ENCODE measurements at places on chromosomes 3 and 15.
A peak's percentile ranks its signal among the peaks of the same experiment; 100 is the strongest.

DNA sequence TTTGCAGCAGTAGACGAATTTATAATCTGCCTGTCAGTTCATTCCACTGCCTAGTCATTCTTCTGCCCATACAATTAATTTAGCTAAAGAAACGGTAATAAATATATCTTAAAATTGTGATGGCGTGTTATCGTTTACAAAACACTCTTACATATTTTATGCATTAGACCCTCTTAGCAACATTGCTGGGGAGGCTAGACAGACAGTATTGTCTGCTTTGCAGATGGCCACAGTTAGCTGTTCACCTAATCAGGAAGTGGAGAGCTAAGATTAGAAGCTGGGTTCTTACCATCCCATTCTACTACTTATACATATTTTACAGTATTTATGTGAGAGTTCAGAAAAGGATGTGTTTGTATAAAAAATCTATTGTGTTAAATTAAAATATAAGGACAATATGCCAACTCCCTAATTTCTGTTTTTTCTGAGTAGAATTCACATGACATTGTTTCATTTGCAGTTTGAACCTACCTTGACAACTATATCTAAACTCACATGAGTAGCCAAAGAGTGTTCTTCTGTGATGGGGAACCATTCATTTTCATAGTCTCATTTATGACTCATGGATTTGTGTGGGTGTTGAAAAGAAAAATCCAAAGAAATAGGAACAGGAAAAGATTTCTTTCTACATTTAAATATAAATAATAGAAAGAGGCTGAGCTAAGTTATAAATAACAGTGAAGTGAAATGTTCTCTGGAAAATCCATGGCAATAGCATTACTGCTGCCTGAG, 41.7 kb upstream of the C3orf80 start:
- no peak for DNase-seq

GRCh38 chr15:85536341-85536740, 155.9 kb downstream of the AKAP13 start:
- DNase-seq, result no peak

- no peak for DNase-seq
Measured at GRCh38 chr3:151912028-151912427, 38.6 kb downstream of the SUCNR1 start.

DNA sequence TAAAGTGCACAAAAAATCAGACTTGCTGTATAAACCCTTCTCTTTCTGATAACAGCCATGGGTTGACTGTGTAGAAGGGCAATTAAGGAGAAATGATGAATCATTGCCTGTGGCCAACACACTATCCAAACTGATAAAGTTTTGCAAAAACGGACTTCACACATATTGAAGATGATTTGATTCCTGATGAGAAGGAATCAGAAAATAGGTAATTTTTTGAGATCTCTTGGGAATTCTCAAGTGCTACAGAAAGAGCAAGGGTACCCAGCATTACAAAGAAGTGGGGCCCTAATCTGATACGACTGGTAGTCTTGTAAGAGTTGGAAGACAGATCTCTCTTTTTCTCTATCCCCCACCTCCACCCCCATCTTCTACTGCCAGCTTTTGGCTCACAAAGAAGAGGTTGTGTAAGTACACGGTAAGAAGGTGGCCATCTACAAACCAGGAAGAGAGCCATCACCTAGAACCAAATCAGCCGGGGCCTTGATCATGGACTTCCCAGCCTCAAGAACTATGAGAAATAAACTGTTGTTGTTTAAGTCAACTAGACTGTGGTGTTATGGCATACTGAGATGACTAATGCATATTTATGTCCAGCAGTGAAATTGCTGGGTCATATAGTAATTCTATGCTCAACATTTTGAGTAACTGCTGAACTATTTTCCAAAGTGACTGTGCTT, 254.7 kb downstream of the EDEM1 start:
- no peak for DNase-seq

DNA sequence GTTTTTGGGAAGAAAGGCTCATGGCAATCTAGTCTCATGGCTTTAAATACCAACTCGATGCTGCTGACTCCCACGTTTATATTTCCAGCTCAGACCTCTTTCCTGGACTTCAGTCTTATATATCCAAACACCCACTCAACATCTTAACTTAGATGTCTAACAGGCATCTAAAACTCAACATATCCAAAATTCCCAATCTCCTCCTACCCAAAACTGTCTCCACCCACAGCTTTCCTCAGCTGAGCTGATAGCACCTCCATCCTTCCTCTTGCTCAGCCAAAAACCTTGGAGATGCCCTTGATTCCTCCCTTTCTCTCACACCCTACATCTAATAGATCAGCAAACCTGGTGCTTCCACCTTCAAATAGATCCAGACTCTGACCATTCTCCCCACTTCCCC, 202.5 kb downstream of the TLE3 start:
- DNase-seq, result no peak

GRCh38 chr3:10198761-10199649, 34.3 kb downstream of the IRAK2 start:
- DNase-seq, result peak; percentile 87

GRCh38 chr3:27487383-27487782, 3.2 kb upstream of the SLC4A7 start:
- DNase-seq, result no peak

- DNase-seq, result no peak
Measured at GRCh38 chr3:70606018-70606417, 293.6 kb upstream of the MDFIC2 start.

DNA sequence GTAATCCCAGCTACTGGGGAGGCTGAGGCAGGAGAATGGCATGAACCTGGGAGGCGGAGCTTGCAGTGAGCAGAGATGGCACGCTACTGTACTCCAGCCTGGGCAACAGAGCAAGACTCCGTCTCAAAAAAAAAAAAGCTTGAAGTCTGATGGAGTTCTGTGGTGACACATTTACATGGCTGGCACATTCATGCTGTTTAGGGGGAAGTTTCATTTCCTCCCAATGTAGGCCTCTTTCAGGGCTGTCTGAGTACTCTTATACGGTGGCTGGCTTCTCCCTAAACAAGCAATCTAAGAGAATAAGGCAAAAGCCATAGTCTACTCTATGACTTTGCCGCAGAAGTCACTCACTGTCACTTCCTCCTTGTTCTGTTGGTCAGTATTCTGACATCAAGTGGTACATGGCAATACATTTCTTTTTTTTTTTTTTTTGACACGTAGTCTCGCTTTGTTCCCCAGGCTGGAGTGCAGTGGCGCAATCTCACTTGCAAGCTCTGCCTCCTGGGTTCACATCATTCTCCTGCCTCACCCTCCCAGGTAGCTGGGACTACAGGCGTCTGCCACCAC, 41.2 kb downstream of the OIP5 start:
- no peak for DNase-seq

- DNase-seq, result no peak
Measured at GRCh38 chr3:194596906-194597305, 36.3 kb downstream of the TMEM44 start.

- DNase-seq, result no peak
Measured at GRCh38 chr3:68977486-68978167, 35.9 kb downstream of the EOGT start.

DNA sequence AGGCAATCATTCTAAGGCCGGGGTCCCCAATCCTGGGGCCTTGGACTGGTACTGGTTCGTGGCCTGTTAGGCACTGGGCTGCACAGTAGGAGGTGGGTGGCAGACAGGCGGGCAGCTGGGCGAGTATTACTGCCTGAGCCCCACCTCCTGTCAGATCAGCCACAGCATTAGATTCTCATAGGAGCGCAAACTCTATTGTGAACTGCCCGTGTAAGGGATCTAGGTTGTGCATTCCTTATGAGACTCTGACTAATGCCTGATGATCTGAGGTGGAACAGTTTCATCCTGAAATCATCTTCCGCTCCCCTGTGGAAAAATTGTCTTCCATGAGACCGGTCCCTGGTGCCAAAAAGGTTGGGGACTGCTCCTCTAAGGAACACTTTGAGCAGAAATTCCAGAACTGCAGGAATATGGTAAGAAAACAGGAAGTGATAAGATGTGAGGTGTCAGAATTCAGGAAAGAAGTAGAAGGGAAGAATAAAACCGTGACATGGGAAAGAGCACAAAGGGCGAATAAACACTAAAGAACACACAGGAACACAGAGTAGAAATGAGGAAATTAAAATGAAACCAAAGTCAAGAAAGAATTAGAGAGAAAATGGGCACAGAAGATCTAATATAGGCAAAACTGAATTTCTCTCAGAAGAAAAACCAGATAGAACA, 57.6 kb downstream of the PDCD6IP start:
- DNase-seq, result no peak

DNA sequence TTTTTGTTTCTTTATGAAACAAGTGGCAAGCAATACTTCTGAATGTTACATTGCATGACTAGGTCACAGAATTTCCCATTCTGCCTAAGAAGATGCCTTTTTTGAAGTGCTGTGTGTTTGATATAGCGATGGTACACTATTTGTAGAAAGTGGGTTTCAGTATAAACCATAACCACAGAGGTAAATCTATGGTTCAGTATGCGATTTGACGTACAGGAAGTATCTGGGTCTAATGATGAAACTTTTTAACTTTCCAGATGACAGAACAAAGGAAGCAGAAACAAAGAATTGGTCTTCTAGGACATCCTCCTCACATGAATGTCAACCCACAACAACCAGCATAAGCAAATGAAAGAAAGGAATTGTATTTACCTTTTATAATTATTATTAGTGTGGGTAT, 133.4 kb upstream of the BHLHE40 start:
- no peak for DNase-seq

DNA sequence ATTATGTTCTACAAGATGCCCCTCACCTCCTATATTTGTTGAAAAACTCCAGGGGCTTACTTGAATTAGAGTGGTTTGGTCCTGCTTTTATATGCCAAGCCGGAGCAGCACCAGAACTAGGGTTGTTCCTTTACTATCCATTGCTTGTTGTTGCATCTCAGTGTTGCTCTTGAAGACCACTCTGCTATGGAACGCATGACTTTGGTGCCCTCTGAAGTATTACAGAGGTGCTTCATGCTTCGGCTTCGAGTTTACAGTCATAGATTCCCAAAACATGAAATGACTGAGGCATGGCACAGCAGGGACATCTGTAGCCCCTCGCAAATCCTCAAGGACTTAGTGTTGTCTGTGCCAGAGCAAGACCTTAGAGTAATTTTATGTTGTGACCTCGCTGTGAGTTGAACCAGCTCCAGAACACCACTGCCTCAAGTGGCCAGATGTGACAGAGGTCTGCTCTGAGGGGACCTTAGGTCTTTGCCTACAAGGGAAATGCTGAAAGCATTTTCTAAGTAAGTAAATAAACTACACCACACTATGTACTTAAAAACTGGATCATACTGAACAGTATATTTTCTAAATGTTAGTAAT, 67.2 kb upstream of the SIAH2 start:
- DNase-seq, result peak; percentile 23

DNA sequence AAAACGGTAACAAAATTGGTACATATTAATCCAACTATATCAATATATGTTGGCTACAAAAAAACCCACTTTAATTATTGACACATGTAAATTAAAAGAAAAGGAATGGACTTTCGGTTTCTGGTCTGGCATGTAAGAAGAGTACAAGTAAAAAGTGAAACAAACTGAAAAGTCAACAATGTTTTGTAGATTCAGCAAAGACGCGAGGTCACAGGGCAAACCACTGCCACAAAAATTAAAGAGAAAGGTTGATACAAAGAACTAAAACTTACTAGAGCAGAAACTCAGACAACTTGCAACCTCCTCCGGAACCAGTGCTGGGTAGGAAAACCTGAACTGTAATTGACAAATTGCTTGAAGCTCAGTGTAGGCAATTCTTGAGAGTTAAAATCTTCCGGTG, 110.6 kb upstream of the ARPP21 start:
- DNase-seq, result no peak

- DNase-seq, result no peak
Measured at GRCh38 chr15:101134780-101135179, 117.1 kb downstream of the CHSY1 start.

GRCh38 chr15:77981281-77982126, 96.0 kb downstream of the TBC1D2B start:
- DNase-seq, result no peak

GRCh38 chr3:196145468-196146262, 63.8 kb upstream of the TFRC start:
- DNase-seq, result no peak

GRCh38 chr15:97189162-97189780, 771.2 kb upstream of the ARRDC4 start:
- no peak for DNase-seq

GRCh38 chr15:76376816-76377215, 40.2 kb downstream of the ISL2 start:
- DNase-seq, result no peak

DNA sequence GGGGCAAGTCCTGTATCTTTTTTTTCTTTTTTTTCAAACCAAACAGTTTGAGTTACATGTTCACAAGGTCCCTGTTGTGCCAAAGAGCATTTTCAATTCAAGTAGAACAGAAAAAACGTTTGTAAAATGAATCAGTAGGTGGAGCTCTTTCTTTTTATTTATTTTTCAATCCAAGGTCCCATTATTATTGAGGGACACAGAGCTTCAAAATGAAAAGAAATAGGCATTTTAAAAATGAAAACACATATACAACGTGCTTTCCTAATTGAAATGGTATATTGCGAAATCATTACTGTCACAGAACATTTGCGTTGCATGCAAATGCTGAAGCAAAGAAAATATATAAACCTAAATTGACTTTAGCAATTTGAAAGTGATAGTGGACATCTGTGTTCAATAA, 711.0 kb downstream of the MECOM start:
- DNase-seq, result no peak

DNA sequence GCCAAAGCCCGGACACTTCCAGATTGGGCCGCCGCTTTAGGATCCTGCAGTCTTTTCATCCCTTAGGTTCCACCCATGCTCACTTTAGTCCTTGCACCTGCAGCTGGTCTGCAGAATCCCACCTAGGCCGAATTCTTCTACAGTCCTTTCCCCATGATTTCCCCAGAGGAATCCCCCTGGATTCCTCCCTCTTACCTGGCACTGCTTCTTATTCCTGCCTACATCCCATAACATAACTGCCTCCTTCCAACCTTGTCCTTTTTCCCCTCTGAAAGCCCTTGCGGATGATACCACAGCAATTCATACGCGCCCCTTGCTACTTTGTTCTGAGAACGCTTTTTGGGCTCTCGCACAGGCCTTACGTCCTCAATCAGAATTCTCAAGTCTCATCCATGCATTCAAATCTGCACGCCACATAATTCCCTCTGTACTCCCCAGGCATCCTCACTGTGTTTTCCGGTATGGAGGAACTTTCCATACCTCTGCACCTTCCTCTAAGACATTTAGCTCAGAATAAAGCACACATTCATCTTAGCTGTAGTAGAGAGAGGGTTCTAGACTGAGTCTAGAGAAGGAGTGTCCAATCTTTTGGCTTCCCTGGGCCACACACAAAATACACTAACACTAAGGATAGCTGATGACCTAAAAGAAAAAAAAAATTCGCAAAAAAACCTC, 619 bp downstream of the EIF2AK4 start:
- DNase-seq, result no peak

GRCh38 chr15:50979041-50979440, 70.6 kb downstream of the AP4E1 start:
- no peak for DNase-seq

DNA sequence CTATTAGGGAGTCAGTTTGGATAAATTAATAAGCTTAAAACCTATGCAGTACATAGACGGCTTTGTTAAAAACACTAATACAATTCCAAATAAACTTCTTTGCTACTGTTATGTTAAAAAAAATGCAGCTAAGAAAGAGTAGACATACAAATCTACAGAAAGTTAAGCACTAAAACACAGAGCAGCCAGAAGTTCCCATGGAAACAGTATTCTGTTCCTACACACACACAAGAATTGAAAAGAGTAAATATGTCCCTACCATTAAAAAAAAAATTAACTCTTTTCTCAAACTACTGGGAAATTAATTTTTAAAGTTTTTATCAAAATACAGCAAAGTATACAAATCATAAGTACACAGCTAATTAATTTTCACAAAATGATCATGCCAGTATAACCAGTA, 71.6 kb downstream of the CLASP2 start:
- DNase-seq, result no peak
